Lung (tissue), 17 donors: ENCODE measurements at places on chromosomes 11 and 22. TPM values are rescaled to one million over a fixed set of nuclear protein-coding genes. Genes with fewer than 3 reads are reported as not detected.
A peak's percentile ranks its signal among the peaks of the same experiment; 100 is the strongest.

- H3K27ac ChIP-seq: no peak overlapping the region
- H3K4me1 ChIP-seq: no peaks in the 10 kb centered on the region
- no peaks in the 10 kb centered on the region for H3K27me3 ChIP-seq
- H3K4me3 ChIP-seq: no peak overlapping the region
- no peaks in the 10 kb centered on the region for H3K36me3 ChIP-seq
- DNase-seq: no peak
These were observed 98.0 kb downstream of the SLC36A4 start for GRCh38 chr11:93099806-93100205.

GRCh38 chr22:38118182-38118581 lies 7.7 kb upstream of the BAIAP2L2 start:
- H3K36me3 ChIP-seq: no peaks in the 10 kb centered on the region
- H3K27ac ChIP-seq: no peak overlapping the region
- H3K4me1 ChIP-seq: no peaks in the 10 kb centered on the region
- no peak for DNase-seq
- no peak overlapping the region for H3K4me3 ChIP-seq
- H3K27me3 ChIP-seq: no peaks in the 10 kb centered on the region

DNA sequence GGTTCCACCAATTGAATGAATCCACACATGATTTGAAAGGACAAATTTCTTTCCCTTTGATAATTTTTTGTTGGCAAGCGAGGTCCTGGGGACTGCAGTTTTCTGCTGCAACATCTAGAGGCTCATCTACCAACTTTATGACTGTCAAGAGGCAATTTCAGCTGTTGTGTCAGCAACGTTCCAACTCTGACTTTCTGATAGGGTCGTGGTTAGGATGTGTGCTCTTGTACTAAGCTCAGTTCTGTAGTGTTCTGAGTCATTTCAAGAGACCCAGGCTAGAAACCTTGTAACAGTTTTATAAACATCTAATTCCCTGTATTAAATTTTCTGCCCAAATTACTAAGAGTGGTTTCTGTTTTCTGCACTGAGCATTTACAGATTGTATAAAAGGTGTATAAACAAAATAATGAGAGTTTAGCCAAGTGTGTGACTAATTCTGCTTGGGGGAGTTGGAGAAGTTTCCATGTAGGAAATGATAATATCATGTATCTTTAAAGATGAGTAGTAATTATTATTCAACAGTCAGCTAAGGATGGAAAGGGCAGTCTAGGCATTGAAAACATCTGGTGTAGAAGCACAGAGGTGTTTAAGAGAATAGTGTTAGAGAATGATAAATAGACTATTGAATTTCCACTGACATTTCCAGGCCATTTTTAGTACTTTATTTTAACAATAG lies 72.2 kb downstream of the RBMXL2 start:
- DNase-seq: no peak
- no peak overlapping the region for H3K27ac ChIP-seq
- H3K4me3 ChIP-seq: no peak overlapping the region
- no peaks in the 10 kb centered on the region for H3K27me3 ChIP-seq
- no peaks in the 10 kb centered on the region for H3K36me3 ChIP-seq
- H3K4me1 ChIP-seq: no peaks in the 10 kb centered on the region

DNA sequence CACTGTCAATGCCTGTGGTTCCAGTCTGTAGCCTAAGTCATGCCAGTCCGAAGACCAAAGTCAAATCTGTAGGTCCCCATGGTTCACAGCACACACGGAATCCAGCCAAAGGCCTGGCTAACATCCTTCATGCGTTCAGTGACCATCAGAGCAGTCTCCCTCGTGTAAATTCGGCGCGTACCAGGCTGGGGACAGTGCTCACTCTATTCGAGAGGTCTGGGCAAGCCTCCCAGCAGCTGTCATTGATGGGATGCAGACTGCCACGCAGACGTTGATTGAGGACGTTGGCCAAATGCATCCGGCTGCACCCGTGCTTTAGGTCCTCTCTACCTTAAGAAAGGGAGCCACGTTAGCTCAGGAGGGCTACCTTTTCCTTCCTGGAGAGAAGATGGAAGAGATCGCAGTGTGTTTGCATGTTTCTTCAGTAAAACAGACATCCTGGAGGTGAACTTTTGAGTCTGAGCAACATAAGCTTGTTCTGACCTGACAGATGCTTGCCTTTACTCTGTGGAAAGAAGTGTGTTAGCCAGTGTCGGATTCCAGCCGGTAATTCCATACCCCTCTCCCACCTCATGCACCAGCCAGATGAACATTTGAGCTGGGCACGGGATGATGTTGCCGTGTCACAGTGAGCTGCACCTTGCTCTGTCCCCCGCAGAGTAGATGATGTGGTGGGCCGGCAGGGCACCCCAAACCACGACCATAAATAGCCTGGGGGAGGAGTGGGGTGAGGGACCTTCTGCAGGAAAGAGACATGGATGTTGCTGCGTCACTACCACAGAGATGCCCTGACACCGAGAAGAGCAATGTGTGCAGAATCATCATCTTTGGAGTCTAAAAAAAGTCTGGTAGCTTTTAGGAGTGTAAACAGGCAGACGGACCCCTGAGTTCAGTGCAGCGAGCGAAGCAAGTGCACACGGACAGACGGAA lies 12.2 kb downstream of the CTTN start:
- peaks cover 69% of the 10 kb centered on the region for H3K36me3 ChIP-seq
- H3K27ac ChIP-seq: no peak overlapping the region
- DNase-seq: no peak
- no peak overlapping the region for H3K4me3 ChIP-seq
- no peaks in the 10 kb centered on the region for H3K27me3 ChIP-seq

DNA sequence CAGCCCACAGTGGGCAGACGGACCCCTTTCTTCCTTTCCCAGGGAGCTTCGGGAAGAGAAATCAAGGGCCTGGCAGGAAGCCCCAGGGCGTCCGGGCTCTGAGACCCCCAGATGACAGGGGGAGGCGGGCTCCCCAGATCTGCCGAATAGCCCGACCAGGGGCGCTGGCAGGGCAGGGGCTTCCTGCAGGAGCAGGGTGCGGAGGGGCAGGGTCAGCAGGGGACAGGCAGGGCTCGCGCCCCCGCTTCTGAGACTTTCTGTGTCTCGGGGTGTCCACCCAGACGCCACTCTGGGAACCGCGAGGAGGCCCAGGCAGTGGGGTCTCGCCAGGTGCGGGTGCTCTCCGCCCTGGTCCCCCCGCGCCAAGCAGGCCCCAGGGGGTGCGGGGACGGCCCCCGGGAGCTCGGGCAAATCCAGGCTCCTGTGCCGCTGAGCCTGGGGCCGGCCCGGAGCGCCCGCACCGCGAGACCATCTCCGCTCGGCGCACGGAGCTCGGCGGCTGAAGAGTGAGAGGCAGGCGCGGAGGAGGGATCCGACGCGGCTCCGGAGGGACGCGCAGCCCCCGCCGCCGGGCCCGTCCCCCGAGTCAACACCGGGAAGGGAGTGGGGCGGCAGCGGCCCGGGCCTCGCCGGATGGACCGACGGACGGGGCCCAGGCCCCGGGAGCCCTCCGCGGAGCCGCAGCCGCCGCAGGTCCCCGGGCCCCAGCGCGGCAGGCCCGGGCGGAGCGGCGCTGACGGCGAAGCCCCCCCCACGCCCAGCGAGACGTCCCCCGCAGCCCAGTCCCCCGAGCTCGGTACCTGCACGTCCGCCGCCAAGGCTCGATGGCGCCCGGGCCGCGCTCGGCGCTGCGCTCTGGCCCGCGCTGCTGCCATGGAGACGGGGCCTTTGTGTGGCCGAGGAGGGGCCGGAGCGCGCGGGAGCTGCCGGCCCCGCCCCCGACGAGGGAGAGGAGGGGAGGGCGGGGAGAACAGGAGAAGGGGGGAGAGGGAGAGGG lies at the start of gene PLXNB2:
TSS of gene PLXNB2 (minus strand) at position 894 of the 997 bp plus-strand sequence. CDS start 17,062 bp downstream, outside the sequence.
- H3K4me1 ChIP-seq: peaks cover 3% of the 10 kb centered on the region
- H3K27me3 ChIP-seq: no peaks in the 10 kb centered on the region
- peak within 1 kb of the TSS; percentile 88 for H3K27ac ChIP-seq
- H3K36me3 ChIP-seq: no peaks in the 10 kb centered on the region

- no peak for DNase-seq
- no peaks in the 10 kb centered on the region for H3K36me3 ChIP-seq
- H3K4me3 ChIP-seq: no peak overlapping the region
- H3K4me1 ChIP-seq: no peaks in the 10 kb centered on the region
These were observed 7.6 kb downstream of the CLDN5 start for GRCh38 chr22:19516378-19517170.

- peak; percentile 14 for DNase-seq
- H3K4me1 ChIP-seq: no peaks in the 10 kb centered on the region
- H3K27ac ChIP-seq: no peak overlapping the region
- H3K27me3 ChIP-seq: no peaks in the 10 kb centered on the region
These were observed 67.0 kb upstream of the TBCEL start for GRCh38 chr11:120956710-120957495.

- no peak overlapping the region for H3K27ac ChIP-seq
- H3K4me1 ChIP-seq: no peaks in the 10 kb centered on the region
- no peaks in the 10 kb centered on the region for H3K36me3 ChIP-seq
- no peak overlapping the region for H3K4me3 ChIP-seq
- DNase-seq: peak; percentile 66
These were observed 96.1 kb upstream of the THY1 start for GRCh38 chr11:119518746-119519730.

DNA sequence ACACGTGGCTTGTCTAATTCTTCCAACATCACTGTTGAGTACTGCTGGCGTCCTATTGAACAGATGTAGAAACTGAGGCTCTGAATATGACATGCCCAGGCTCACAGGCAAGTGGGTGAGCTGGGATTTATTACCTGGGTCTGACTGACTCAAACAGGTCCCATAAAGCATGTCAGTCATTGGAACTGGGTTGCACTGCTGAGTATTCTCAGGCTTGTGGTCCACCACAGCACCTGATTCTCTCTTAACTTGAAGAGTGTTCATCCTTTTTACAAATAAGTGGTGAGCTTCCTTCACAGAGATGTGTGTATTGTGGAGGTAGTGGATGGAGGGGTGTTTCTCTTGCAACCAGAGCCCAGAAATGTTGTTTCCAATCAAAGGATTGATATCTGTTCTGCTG lies 44.5 kb downstream of the SC5D start:
- H3K36me3 ChIP-seq: no peaks in the 10 kb centered on the region
- H3K4me1 ChIP-seq: peaks cover 14% of the 10 kb centered on the region
- H3K27ac ChIP-seq: no peak overlapping the region
- no peak for DNase-seq

- no peak overlapping the region for H3K4me3 ChIP-seq
- H3K36me3 ChIP-seq: peaks cover 66% of the 10 kb centered on the region
- no peak for DNase-seq
- no peaks in the 10 kb centered on the region for H3K27me3 ChIP-seq
- H3K27ac ChIP-seq: no peak overlapping the region
These were observed 7.9 kb downstream of the EWSR1 start for GRCh38 chr22:29275819-29276565.

- H3K27me3 ChIP-seq: peaks cover 8% of the 10 kb centered on the region
- peaks cover 4% of the 10 kb centered on the region for H3K36me3 ChIP-seq
- H3K27ac ChIP-seq: no peak overlapping the region
These were observed 37.2 kb downstream of the IGSF9B start for GRCh38 chr11:133919330-133920108.

GRCh38 chr11:44982496-44983062 lies 31.9 kb upstream of the TP53I11 start:
- no peak overlapping the region for H3K4me3 ChIP-seq
- H3K27me3 ChIP-seq: no peaks in the 10 kb centered on the region
- no peak overlapping the region for H3K27ac ChIP-seq

DNA sequence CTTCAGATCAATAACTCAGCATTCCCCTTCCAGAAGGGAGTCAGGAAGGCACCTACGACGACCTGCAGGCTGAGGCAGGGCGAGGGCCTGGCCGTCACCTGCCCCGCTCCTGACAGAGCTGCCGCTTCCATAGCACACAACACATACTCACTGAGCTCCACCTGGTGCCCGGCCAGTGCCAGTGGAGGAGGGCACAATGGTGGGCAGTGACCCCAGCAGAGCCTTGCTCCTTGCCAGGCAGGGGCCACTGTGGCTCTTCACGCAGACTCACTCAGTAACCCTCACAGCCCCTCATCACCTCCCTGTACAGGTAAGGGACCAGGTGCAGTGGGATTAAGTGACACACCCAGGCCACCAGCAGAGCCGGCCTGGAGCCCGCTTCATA lies 24.6 kb downstream of the LRFN4 start:
- H3K4me3 ChIP-seq: no peak overlapping the region
- no peak for DNase-seq
- H3K27me3 ChIP-seq: no peaks in the 10 kb centered on the region
- H3K4me1 ChIP-seq: peaks cover 3% of the 10 kb centered on the region

DNA sequence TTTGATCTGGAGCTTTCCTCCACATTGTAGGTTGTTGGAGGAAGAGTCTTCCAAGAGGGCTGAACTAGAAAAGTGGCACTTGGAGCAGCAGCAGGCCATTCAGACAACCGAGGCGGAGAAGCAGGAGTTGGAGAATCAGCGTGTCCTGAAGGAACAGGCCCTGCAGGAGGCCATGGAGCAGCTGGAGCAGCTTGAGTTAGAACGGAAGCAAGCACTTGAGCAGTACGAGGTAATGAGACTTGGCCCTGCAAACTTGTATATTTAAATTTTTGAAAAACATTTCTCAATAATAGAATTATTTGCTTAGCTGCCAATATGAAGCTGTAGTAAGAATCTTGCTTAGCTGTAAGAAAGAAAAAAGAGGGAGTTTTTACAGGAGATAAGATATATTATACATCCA lies 84.0 kb downstream of the SWAP70 start:
- no peak overlapping the region for H3K4me3 ChIP-seq
- H3K4me1 ChIP-seq: no peaks in the 10 kb centered on the region
- peaks cover 9% of the 10 kb centered on the region for H3K36me3 ChIP-seq
- H3K27ac ChIP-seq: peak overlapping the region; percentile 68

GRCh38 chr22:30969532-30970355 lies 679 bp downstream of the TUG1 start:
- no peaks in the 10 kb centered on the region for H3K27me3 ChIP-seq
- H3K4me1 ChIP-seq: peaks cover 11% of the 10 kb centered on the region
- DNase-seq: no peak

DNA sequence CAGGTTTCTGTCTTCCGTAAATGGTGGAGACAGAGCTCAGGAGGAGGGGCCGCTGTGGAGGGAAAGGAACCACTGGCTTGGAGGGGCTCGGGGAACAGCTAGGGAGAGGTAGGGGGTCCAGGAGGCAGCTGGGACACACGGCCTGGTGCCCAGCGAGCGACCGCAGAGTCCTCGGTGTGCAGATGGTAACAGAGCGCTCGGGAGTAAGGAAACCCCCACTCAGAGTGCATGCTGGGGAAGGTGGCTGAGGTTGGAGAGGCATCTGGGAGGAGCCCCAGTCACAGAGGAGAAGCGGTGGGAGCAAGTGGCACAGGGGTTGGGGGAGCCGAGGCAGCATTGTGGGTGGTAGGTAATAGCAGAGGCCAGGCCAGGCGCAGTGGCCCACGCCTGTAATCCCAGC lies 10.8 kb upstream of the NCF4 start:
- no peak overlapping the region for H3K4me3 ChIP-seq
- no peaks in the 10 kb centered on the region for H3K36me3 ChIP-seq
- H3K27me3 ChIP-seq: peaks cover 25% of the 10 kb centered on the region
- H3K4me1 ChIP-seq: no peaks in the 10 kb centered on the region
- no peak overlapping the region for H3K27ac ChIP-seq

- peaks cover 2% of the 10 kb centered on the region for H3K36me3 ChIP-seq
- no peak overlapping the region for H3K4me3 ChIP-seq
- peak; percentile 49 for DNase-seq
These were observed 91.8 kb downstream of the TBC1D22A start for GRCh38 chr22:46854125-46854870.

- no peak for DNase-seq
- H3K27me3 ChIP-seq: no peaks in the 10 kb centered on the region
- H3K27ac ChIP-seq: no peak overlapping the region
- no peak overlapping the region for H3K4me3 ChIP-seq
- peaks cover 15% of the 10 kb centered on the region for H3K4me1 ChIP-seq
These were observed 1153.0 kb upstream of the TENM4 start for GRCh38 chr11:80593648-80594374.

Gene CELF1
- 92.4 TPM for total RNA-seq

Gene POU2AF2
- total RNA-seq: not detected

Gene A4GALT
- total RNA-seq: 24.8 TPM

Gene SLC22A24
- not detected for total RNA-seq

Gene TMPRSS13
- 9.4 TPM for total RNA-seq

Gene CATSPERZ
- 0.67 TPM for total RNA-seq

Gene TMPRSS4
- total RNA-seq: 4.8 TPM

Gene ACTN3
- total RNA-seq: not detected

Gene VPREB1
- not detected for total RNA-seq
